ENCODE measurements at places on chromosomes 4 and X.
A peak's percentile ranks its signal among the peaks of the same experiment; 100 is the strongest.

DNA sequence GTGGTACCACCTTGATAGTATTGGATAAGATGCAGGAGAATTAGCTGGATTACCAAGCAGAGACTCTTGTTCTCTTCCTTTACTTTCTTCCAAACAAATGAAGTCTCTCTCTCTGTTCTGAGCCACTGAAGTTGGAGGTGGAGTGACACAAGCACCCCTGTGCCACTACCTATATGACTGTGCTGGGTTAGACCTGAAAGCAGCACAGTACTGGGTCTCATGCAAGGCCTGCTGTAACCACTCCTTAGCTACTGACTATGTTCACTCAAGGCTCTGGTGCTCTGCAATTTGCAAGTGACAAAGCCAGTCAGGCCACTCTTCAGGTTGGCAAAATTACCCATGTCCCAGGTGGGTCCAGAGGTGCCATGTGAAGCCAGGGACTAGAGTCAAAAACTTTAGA is 389.6 kb upstream of the MAOA start:
- DNase-seq, result no peak

GRCh38 chr4:156888762-156889161 is 82.8 kb downstream of the PDGFC start:
- no peak for DNase-seq

GRCh38 chrX:45505214-45505613 is 304.5 kb upstream of the DIPK2B start:
- no peak for DNase-seq

DNA sequence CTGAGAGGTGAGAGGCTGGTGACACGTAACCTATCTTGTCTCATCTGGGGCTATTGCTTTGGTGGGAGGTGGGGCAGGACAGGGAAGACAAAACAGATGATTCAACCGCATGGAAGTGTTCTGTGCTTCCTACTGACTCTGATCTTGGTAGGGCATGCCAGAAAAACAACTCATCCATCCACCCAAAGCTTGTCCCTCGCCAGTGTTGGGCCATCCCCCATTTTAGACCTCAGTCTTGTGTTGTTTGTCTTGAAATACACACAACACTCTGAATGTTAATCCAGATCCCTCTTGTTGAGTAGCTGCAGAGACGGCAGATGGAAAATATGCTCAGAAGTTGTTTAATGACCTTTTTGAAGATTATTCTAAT is 377 bp downstream of the CHRNA9 start:
- DNase-seq, result no peak

GRCh38 chr4:100060765-100061416 is 110.8 kb upstream of the H2AZ1 start:
- DNase-seq, result no peak

- no peak for DNase-seq
These were observed 10.5 kb upstream of the THOC2 start for GRCh38 chrX:123743312-123743711.

DNA sequence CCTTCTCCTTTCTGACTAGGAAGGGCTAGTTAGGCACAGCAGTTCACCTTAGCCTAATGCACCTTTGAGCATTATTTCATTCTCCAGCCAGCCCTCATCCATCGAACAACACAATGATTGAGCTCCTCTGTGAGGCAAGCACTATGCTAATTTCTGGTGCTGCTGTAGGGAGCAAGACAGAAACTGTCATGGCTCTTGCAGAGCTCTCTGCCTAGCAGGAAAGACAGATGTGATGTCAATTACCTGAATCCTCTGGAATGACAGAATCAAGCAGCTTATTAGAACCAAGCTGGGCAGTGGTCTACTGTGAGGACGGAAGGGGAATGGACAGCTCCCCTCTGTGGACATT is 256.1 kb upstream of the NOCT start:
- no peak for DNase-seq

DNA sequence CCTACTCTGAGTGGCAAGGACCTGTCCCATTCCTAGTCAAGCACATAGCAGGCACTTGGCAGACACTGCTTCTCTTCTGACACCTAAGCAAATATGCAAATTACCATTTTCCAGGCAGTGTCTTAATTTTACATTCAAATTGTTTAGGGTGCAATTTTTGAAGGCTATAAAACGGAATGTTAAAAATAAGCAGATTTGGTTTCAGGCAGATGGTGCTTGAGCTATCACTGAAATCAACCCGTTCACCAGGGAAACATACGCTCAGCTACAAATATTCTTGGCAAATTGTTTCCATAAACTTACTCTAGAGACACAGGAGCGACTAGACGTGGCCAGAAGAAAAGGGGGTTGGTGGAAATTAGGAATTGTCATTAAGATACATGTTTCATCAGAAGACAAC is 45.7 kb downstream of the BEND2 start:
- DNase-seq, result peak; percentile 44

DNA sequence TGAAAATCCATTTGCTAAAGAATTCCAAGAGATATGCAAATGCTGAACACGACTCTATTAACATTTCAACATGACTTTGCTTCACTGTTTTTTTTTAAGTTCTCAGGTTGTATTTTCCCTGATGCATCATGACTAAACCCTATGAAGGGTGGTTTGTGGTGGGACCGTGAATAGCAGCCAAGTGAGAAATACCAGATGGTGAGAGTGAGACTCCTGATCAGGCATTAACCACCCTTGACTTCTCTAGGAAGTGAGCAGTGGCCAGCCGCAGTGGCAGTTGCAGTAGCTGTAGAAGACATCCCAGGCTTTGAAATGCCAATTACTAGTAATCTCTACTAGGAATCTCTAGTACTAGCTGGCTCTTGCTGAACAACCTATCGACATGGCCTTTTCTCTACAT is 383.4 kb downstream of the FAM133A start:
- DNase-seq, result no peak

- DNase-seq, result peak; percentile 56
These were observed 620.9 kb upstream of the GALNT7 start for GRCh38 chr4:172547724-172548123.

GRCh38 chrX:32745323-32745722 is 466.0 kb downstream of the DMD start:
- DNase-seq, result no peak

DNA sequence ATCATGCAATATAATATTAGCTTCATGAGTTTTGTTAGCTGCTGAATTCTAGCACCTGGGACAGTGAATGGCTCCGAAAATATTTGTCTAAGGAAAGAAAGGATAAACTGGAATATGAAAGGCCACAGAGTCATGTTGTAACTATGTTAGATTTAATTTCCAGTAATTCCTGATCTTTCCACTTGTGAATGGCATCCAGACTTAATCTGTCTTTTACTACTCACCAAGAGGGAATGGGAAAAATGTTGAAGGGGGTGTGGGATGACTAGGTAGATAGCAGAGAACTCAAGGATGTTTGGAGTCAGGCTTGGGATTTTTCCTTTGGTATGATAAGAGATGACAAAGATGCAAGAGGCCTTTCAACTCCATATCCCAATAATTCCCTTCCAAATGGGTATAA is 9.4 kb downstream of the ADH6 start:
- no peak for DNase-seq

DNA sequence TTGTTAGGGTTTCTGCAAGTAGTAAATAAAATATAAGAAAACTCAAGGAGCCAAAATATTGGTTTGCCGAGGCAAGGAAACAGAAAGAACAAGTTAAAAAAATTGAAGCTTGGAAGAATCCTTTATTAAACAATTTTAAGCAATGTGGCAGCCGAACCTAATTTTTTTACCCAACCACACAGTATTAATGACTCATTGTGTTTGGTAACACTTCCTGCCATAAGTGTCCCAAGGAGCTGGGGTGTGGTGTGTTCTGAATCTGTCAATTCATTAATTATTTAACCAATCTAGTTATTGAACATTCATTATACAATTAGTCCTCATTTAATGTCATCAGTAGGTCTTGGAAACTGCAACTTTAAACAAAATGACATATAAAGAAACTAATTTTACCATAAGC is 19.3 kb upstream of the CPE start:
- no peak for DNase-seq

GRCh38 chr4:145957302-145957701 is 18.7 kb upstream of the ZNF827 start:
- DNase-seq, result no peak

DNA sequence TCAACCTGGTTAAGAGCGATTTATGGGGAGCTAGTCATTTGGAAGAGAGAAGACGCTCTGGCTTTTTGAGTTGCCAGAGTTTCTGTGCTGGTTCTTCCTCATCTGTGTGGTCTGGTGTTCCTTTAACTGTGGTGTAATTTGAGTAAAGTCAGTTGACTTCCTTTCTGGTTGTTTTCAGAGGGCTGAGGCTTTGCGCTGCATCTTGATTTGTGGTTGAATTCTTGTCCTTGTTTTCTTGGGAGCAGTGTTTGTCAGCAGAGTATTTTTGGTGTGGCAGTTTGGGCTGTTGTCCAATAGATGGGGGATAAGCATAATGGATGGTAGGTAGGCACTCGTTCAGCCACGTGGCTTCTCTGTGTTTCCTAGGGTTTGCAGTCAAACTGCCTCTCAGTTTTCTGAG is 2143.2 kb upstream of the TENM3 start:
- DNase-seq, result no peak

DNA sequence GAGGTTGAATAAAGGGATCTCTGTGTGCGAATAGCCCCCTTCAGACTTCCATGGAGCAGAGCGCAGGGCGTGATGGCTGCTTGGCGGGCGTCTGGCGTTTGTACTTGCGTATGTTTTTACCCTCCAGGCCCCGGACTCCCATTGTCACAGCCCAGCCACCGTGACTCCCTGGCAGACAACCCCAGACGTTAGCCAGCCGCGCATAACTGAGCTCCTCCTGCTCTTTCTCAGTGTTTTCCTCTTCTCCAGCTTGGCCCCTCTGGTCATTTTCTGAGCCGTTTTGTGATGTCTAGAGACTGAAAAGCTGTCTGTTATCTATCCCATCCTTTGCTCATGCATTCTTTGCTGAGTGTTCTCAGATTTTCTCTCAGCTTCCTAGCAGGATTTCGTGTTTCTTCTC is 54.3 kb downstream of the IGFBP7 start:
- no peak for DNase-seq

DNA sequence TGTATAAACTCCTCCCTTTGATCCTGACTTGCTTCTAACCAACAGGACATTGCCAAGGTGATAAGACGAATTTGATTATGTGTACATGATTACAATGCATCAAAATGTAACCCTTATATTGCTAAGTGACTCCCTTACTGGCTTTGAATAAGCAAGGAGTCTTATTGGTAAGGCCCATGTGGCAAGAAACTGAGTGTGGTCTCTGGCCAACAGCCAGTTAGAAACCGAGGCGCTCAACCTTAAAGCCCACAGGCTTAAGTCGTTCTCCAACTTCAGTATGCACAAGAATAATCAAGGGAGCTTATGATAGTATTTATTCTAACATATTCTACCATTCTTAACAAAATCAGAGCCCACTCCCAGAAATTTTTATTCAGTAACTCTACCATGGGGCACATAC is 374.2 kb upstream of the F9 start:
- DNase-seq, result no peak

DNA sequence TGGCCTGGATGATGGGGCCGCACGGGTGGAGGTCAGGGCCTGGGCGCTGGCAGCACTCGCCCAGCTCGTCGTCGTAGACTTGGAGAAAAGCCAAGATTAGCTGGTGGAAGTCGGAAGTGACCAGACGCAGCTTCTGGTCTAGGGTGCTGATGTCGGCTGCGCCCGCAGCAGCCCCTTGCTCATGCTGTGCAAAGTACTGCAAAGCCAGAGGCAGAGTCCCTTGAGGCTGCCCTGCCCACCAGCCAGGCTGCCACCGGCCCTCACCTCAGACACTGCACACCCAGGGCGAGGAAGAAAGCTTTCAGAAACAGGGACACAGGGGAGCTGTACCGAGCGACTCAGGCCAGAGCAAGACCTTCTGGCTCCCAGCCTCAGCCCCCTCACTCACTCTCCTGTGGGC is 9.7 kb upstream of the TREX2 start:
- no peak for DNase-seq

DNA sequence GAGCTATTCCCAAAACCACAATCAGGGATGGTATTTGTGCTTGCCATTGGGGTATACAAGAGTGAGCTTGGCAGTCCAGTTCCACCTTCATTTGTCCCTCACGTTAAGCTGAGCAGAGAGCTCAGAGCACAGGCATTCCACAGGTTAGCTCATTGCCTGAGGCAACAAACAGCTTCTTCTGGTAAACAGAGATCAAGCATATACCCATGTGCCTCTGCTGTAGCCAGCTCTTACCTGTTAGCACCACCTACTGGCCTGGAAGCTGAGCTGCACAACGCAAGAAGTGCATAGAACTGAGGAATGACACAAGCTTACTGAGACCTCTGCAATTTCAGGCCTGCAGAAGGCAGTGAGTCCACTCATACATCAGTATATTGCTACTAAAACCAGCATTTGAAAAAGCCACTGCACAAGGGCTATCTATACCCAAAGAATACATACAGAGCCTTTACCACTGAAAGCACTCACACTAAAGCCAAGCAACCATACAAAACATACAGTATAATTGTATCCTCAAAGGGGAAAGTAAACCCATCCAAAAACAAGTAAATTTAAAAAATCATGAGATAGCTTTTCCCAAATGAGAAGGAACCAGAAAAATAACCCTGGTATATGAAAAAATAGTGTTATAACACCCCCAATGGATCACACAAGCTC is 258.3 kb upstream of the GABRA2 start:
- peak; percentile 3 for DNase-seq

GRCh38 chr4:128322311-128322710 is 34.7 kb upstream of the PGRMC2 start:
- DNase-seq, result no peak

GRCh38 chrX:149830192-149830873 is 48.6 kb downstream of the MAGEA9 start:
- no peak for DNase-seq

GRCh38 chrX:97039363-97040029 is 155.8 kb downstream of the RPA4 start:
- peak; percentile 30 for DNase-seq

DNA sequence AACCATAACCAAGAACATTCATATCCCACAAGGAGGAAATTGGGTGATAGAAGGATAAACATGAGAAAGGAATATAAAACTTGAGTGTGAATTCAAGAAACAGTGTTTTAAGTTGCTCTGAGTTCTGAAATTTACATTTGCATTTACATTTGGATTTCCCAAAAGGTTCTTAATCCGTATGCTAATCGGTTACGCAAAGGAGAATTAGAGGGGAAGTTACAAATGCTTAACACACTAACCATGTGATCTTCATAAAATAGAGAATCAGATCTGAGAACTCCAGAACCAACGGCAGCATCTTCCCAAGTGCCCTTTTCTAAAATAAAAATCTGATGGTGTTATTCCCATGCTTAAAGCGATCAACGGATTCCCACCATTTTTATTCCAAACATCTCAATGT is 48.0 kb downstream of the PROM1 start:
- DNase-seq, result no peak

GRCh38 chrX:13028871-13029636 is 15.4 kb downstream of the FAM9C start:
- DNase-seq, result no peak

- DNase-seq, result no peak
These were observed 2.6 kb downstream of the CDKL5 start for GRCh38 chrX:18428006-18428405.

DNA sequence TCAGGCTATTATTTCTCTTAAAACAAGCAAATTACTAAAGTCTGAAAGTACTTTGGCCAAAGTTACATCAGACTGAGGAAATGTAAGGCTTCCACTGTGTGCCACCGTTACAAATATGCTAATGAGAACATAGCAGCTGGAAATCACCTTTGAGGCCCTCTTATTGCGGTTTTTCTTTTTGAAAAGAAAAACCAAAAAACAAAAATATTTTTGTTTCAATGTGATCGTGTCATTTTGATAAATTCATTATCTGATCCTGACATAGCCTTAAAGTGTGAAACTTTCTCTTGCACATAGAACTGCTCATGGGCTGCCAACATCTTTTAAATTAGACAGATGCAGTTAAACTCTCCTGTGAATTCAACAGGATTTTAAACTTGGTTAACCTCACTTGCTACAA is 2.8 kb upstream of the TIFA start:
- no peak for DNase-seq
